T-helper 17 cell (primary cell): ENCODE measurements at places on chromosomes 4 and X.

DNA sequence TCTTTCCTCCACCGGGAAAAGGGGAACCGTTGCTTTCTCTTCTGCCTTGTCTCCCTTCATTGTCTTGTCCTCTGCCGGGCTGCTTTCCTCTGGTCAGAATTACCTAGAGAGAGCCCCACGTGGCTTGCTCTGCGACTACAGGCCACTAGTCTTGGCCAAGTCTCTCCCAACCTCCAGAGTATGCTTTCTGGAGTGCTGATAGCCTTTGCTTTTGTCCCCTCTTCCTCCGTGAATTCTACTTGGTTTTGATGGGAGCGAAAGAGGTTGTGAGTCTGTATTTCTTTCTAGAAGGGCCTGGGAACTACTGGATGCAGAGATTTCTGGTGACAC is 5.3 kb upstream of the POU4F2 start:
- no peak for DNase-seq

GRCh38 chr4:186957952-186958555 is 234.4 kb upstream of the FAT1 start:
- DNase-seq: no peak

GRCh38 chr4:16608123-16608522 is 290.3 kb downstream of the LDB2 start:
- no peak for DNase-seq

- DNase-seq: no peak
Observed at GRCh38 chr4:94497690-94498089, 45.9 kb downstream of the PDLIM5 start.

- DNase-seq: no peak
Observed at GRCh38 chr4:117324851-117325491, 239.6 kb upstream of the TRAM1L1 start.

DNA sequence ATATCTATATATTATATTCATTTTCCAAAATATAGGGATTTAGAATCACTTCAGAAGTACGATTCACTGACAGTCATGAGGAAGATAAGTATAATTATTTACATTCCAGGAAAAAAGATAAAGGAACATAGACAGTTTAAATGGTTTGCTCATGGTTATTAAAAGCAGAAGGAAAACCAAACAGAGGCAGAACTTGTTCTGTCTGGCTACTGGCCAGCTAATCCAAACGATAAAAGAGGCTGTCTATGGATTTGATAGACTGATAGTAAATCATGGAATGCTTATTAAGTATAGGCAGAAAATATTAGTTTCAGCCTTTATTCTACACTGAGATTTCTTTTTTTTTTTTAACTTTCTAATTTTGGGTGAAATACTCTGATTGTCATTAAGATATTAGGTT is 50.2 kb downstream of the RPGR start:
- DNase-seq: no peak

- no peak for DNase-seq
Observed at GRCh38 chr4:3344104-3344503, 51.3 kb downstream of the RGS12 start.

DNA sequence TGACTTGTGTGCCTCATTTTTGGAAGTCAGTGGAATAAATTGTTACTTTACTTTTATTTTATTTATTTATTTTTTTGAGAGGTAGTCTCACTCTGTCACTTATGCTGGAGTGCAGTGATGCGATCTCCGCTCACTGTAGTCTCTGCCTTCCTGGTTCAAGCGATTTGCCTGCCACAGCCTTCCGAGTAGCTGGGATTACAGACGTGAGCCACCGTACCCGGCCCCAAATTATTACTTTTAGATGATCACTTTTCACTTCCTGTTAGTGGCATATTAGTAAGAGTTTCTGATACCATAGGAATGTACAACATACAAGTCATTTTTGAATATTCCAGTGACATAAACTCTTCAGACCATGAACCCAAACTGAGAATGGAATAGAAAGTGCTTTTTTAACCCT is 611.0 kb upstream of the MAGEB2 start:
- DNase-seq: no peak

DNA sequence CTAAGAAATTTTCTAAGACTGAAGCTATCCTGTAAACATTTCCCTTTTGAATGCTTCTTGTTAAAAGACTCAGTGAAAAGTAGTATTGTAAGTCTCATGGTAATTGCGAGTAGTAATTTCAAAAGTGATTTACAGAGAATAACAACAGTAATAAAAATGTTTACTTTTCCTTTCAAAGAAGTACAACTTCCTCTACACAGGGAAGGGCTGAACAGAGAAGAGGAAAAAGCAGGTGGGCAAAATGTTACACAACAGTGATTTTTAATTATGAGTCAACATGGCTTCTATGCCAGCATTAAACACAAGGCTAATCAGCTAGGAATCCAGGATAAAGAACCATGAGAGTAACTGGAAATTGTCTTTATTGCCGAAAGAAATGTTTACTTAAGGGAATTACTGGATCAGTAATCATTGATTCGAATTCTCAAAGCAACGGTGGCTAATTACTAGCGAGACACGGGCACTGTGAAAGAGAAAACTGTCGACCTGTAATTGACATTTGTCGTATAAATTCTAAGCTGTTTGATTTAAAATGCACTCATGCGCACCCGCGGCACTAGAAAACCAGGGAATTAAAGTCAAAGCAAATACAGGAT is 15.4 kb downstream of the UTP3 start:
- DNase-seq: no peak

DNA sequence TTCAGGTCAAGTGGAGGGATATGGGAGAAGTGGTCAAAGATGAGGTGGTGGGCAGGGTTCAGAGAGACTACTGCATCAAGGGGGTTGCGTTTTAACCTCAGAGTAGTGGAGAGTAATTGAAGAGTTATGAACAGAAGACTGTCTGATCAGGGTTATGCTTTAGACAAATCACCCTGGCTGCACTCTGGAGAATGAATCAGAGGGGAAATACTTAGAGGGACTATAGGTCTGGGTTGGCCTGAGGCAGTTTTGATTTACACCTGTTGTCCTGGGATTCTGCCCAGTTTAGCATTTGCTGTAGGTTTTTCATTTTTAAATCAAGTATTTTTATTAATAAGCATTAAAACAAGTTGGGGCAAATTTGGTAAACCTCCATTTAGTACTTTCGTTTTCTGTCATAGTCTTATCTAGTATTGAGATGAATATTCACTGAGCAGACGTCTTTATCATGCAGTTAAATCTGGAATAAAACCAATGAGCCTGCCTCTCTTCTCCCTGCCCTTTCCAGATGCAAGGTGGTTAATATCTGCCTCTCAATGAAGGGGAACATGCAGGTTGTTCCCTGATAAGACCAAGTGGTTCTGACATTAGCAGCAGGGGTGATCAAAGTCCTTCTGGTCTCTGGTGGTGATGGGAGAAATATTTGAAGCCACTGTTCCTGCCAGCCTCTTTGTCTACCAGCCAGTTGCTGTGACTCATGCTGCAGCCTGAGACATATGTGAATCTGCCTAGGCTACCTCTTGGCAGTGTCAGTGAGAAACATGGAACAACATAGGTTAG is 116.0 kb upstream of the RPS6KA3 start:
- DNase-seq: no peak

- DNase-seq: no peak
Observed at GRCh38 chrX:46185923-46186810, 359.1 kb downstream of the ZNF674 start.

- DNase-seq: no peak
Observed at GRCh38 chrX:39574178-39574577, 523.6 kb downstream of the BCOR start.

GRCh38 chrX:133789829-133790228 is 195.6 kb downstream of the GPC3 start:
- no peak for DNase-seq

DNA sequence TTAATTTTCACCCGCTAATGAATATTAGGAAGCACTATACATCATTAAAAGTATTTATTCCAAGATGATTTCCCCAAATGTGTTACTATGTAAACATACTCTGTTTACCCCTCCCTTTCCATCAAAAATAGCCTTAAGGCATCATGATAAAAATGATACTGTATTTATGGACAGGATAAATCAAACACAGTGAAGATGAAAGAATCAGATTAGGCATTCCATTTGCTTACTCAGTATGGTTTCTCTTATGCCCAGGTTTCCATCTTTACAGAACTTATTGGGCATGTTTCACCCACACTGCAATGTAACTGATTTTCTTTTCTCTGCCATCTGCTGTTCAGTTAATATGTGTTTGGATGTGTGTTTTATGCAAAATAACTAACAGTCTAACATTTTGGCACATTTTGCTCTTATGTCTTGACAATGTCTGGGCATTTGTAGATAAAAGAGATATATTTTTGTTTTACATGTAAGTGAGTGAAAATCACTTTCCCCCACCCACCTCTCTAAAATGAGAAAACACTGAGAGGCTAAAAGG is 445.2 kb downstream of the RPA4 start:
- no peak for DNase-seq

DNA sequence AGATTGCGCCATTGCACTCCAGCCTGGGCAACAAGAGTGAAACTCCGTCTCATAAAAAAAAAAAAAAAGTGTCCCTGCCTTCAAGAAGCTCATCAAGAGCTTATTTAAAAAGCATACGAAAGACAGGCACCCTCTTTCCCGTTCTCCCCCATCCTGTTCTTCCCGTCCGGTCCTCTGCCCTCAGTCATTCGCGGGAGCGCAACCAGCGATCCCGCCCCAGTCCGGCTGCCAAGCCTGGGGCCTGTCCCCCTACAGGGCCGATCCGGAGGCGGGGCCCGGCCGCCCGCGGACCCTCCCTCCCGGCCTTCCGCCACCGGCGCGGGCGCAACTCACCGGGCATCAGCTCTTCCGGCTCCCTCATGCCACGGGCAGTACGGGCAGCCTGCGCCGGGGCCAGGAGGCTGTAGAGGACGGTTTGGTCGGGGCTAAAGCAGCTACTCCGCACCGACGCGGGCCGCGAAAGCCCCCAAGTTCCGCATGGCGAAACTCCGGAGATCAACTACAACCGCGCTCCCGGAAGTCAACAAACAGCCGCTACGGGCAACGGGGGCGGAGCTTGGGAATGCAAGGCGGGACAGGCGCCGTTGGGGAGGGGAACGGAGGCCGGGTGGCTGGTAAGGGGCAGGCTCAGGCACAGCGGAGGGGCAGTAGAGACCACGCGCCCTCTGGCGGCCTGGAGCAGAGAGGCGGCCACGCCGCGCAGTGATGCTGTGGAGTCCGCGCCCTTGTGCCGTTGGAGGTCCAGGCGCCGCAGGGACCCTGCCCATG is at the start of gene RPGR:
Gene RPGR, minus strand, starts transcription at position 503 of the 768 bp plus-strand sequence. Its CDS starts 142 bp downstream, at position 361.
- DNase-seq: peak; percentile 81
